Cardiac atrium fibroblast (primary cell): ENCODE measurements at places on chromosomes 5 and 9. TPM values are rescaled to one million over a fixed set of nuclear protein-coding genes. Genes with fewer than 3 reads are reported as not detected.

SLC36A3 gene
- not detected in 2 replicates for total RNA-seq

FOXD4L6 gene
- total RNA-seq = not detected in 2 replicates

LRRC19 gene
- not detected in 2 replicates for total RNA-seq

HRCT1 gene
- 1.4 and 9.4 TPM in 2 replicates for total RNA-seq

CCNI2 gene
- total RNA-seq = not detected in 2 replicates

ZNF462 gene
- total RNA-seq = 5.2 and 6.5 TPM in 2 replicates

C5orf52 gene
- not detected in 2 replicates for total RNA-seq

STKLD1 gene
- not detected in 2 replicates for total RNA-seq

LECT2 gene
- total RNA-seq = not detected in 2 replicates

KCNIP1 gene
- total RNA-seq = not detected in 2 replicates

RFX3 gene
- total RNA-seq = 0.65 and 2.5 TPM in 2 replicates

CD72 gene
- 0.32 and 1.3 TPM in 2 replicates for total RNA-seq

GRIN3A gene
- total RNA-seq = not detected in 2 replicates

NUTM2G gene
- not detected in 2 replicates for total RNA-seq

BSPRY gene
- total RNA-seq = not detected in 2 replicates

KLHL3 gene
- total RNA-seq = 2.5 and 6.3 TPM in 2 replicates

FIBCD1 gene
- 0.36 and 0.65 TPM in 2 replicates for total RNA-seq

IL7R gene
- 0.72 and 4.2 TPM in 2 replicates for total RNA-seq

ROR2 gene
- total RNA-seq = 31.9 and 33.4 TPM in 2 replicates

ASPN gene
- total RNA-seq = 0.49 and 3.6 TPM in 2 replicates

FOXI1 gene
- not detected in 2 replicates for total RNA-seq

PCDHGA2 gene
- 2.5 and 5.8 TPM in 2 replicates for total RNA-seq

NPDC1 gene
- total RNA-seq = 51.2 and 71.8 TPM in 2 replicates

HTR1A gene
- not detected in 2 replicates for total RNA-seq

IL3 gene
- total RNA-seq = not detected in 2 replicates

GARIN3 gene
- total RNA-seq = not detected in 2 replicates

NTNG2 gene
- total RNA-seq = 2.3 and 4.7 TPM in 2 replicates

RABL6 gene
- 68.2 and 77.4 TPM in 2 replicates for total RNA-seq

RHOBTB3 gene
- total RNA-seq = 101 and 122 TPM in 2 replicates

MEIKIN gene
- not detected in 2 replicates for total RNA-seq

CDC20B gene
- not detected in 2 replicates for total RNA-seq

SAXO1 gene
- not detected in 2 replicates for total RNA-seq

GABRB2 gene
- total RNA-seq = under 0.01 TPM in 1 of 2 replicates, not detected in the other

RNF183 gene
- not detected in 2 replicates for total RNA-seq

MAP1B gene
- 82.1 and 210 TPM in 2 replicates for total RNA-seq

SH3RF2 gene
- total RNA-seq = 0.16 and 0.18 TPM in 2 replicates

COL15A1 gene
- total RNA-seq = 1.3 and 6.2 TPM in 2 replicates

OR1L6 gene
- not detected in 2 replicates for total RNA-seq

SLC4A9 gene
- total RNA-seq = not detected in 2 replicates

C5orf58 gene
- total RNA-seq = not detected in 2 replicates

TMOD1 gene
- total RNA-seq = 0.18 and 0.65 TPM in 2 replicates

LRRC14B gene
- total RNA-seq = not detected in 2 replicates

CBY3 gene
- not detected in 2 replicates for total RNA-seq

TPPP gene
- total RNA-seq = 0.72 and 1.1 TPM in 2 replicates

PCDHGA6 gene
- 1.1 and 3.4 TPM in 2 replicates for total RNA-seq

SLC46A2 gene
- total RNA-seq = not detected in 2 replicates

PTGS1 gene
- 267 and 340 TPM in 2 replicates for total RNA-seq
